ENCODE measurements at places on chromosomes 6 and 20.

DNA sequence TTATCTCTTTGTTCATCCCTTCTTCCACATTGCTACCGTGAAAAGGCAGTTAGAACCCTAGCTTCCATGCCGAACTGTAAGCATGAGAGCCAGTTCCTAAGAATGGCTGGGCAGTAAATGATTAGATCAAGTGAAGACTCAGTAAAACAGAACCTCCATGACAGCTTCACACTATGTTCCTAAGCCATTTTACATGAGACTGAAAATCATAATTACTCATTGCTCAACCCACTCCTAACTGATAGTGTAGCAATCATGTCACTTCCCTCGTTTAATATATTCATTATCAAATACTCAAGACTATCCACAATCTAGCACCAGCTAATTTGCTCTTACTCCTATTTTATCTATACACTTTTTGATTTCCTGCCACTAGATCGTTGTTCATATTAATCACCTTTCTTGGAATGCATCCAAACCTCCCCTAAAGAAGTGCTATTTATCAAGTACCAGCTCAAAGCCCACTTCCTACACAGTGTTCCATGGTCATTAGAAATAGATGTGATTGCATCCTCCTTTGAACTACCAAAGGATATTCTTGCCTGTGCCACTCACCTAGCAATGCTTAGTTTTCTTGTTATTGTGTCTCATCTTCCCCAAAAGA is 6.0 kb downstream of the TMEM30A start:
- no peak for DNase-seq

- no peak for DNase-seq
These were observed 69.6 kb upstream of the ZNF184 start for GRCh38 chr6:27542485-27542884.

GRCh38 chr6:126102358-126102757 is 116.0 kb downstream of the TRMT11 start:
- no peak for DNase-seq

DNA sequence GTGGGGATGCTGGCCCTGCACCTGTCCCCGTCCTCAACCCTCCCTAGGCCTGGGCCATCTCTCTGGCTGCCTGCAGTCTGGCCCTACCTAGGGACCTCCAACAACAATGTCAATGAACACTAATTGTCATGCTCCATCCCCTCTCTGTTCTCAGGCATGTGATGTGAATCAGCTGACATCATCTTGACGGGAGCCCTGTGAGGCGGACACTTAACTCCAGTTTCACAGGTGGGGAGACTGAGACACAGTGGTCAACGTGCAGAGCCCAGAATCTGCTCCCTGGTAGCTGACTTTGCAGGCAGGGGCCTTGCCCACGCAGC is 762 bp upstream of the TCEA2 start:
- DNase-seq, result no peak

GRCh38 chr20:14142171-14142570 is 146.9 kb downstream of the MACROD2 start:
- no peak for DNase-seq

DNA sequence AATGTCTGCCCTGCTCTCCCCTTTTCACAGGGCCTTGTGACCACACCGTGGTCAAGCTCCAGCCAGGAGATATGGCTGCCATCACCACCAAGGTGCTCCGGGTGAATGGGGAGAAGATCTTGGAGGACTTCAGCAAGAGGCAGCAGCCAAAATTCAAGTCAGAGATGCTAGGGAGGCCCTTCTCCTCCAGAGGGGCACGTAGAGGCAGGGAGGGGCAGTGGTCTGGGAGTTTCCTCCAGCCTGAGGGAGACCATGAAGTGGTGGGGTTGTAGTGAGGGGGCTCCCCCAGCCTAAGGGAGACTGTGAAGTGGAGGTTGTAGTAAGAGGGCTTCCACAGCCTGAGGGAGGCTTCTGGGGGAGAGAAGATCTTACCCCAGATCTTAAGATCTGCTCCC is 4.0 kb downstream of the DXO start:
- no peak for DNase-seq

DNA sequence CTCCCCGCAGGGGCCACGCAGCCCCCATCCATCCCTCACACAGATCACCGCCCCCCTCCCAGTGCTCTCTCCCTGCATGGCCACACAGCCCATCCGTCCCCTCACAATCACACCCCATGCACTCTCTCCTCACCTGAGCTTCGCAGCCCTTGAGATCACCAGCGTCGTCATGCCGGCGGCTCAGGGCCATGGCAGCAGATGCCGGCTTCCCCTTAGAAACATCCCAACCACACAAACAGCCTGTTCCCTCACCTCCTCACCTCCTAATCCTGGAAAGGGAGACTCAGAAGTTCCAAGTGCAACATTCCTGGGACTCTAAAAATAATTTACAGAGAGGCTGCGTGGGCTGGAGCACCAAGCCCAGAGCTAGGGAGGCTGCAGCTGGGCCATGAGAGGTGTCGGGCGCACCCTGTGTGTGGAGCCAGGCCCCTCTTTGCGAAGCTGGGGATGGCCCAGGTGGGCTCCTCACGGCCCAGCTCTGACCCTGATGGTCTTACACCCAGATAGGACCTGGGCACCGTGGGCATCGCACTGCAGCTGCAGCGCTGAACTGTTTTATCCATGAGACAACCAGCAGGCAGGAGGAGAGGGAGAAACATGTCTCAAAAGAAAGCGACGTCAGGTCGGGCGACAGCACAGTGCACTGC is 125.3 kb downstream of the DLL1 start:
- DNase-seq, result no peak

- no peak for DNase-seq
These were observed 119.8 kb upstream of the QKI start for GRCh38 chr6:163294734-163295133.

- no peak for DNase-seq
These were observed 309 bp upstream of the ABRACL start for GRCh38 chr6:139028215-139028657.

DNA sequence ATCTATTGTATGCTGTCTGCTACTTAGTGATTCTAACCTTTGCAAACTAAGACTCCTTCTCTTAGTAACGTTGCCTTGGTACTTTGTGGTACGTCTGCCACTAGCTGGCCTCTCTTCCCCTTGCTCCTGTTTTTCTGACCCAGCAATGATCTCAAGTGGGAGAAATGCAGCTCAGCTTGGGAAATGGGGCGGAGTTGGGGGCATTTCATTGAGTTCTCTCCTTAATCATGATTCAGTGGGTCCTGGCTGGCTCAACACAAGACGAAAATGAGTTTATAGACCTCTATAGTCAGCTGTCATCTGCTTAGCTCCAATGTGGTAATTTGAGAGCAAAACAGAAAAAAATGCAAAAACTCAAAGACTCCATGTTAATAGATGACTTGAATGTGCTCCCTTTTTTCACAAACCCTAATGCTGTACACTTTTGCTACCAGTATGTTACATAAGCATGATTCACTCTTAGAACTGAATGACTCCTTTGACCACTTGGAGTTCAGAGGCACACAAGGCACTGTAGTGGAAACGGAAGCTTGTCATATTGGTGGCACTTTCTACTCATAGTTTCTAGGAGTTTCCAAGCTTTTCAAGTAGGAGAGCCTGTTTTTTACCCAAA is 55.3 kb upstream of the SOX4 start:
- DNase-seq, result no peak

DNA sequence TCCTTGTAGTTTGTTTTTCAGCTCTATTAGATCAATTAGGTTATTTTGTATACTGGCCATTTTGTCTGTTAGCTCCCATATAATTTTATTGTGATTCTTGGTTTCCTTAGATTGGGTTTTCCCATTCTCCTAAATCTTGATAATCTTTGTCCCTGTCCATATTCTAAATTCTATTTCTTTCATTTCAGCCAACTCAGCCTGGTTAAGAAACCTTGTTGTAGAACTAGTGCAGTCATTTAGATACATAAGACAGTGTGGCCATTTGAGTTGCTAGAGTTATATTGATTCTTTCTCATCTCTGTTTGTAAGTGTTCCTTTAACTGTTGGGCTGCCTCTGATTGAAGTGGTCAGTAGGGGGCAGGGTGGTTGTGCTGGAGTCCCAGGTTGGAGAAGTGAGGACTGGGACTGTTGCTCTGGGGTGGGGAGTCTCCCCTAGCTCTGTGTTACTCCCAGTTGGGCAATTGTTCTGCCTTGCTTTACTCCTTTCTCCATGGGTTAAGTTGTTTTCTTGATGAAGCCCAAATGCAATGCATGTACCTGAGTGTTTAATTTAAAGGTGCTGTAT is 98.8 kb upstream of the NRN1 start:
- DNase-seq, result no peak

DNA sequence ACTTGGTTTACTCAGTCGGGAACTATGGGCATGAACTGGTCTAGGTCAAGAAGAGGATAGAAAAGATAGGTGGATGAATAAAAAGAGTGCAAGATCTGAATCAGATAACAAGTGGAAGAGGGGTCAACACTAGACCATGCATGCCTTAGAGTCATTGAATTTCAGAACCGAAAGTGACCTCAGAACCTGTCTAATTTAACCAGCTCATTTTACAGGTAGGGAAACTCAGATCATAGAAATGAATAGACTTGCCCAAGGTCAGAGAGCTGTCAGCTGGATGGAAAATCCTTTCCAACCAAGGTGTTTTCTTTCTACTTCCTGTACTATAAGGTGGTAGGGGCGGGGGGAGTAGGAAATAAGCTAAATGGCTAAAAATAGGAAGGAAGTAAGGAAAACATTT is 121.4 kb upstream of the ADGRF1 start:
- no peak for DNase-seq

GRCh38 chr20:37723668-37724067 is 29.8 kb downstream of the CTNNBL1 start:
- no peak for DNase-seq

DNA sequence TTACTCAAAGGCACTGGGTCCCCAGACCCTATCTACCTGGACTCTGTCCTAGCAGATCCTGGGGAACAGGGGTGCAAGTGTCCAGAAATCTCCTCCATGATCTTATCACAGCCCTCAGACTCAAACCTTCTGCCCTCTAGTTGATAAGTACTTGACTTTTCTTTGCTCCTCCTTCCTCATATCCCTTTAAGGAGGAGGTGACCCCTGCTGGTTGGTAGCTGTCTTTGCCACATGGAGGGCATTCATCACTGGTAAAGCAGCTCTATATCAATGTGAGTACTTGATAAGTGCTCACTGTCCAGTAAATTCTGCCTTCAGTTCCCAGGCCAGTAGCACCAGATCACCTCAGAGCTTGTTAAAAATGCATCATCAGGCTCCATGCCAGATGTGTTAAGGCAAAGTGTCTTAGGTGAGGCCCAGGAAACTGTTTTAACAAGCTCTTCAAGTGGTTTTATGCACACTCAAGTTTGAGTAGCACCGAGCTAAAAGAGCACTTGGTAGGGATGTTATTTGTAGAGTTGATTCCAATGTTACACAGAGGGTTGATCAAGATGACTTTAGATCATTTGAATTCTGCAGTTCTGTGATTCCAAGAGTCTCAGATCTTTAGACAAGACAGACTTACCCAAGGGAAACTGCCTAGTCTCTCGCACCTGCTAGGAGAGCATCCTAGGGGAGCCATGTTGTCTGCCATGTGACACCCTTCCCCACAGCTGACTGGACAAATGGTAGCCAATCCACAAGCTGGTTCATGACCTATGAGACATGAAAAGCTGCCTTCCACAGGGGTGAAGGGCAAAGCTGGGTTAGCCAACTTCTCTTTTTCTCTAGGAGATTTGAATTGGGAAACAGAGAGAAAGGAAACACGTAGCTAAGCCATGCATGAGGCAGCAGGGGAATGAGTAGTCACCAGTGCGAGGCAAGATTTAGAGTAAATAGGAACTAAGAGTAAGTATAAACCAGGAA is 18.6 kb downstream of the TREML2 start:
- DNase-seq, result peak; percentile 31

DNA sequence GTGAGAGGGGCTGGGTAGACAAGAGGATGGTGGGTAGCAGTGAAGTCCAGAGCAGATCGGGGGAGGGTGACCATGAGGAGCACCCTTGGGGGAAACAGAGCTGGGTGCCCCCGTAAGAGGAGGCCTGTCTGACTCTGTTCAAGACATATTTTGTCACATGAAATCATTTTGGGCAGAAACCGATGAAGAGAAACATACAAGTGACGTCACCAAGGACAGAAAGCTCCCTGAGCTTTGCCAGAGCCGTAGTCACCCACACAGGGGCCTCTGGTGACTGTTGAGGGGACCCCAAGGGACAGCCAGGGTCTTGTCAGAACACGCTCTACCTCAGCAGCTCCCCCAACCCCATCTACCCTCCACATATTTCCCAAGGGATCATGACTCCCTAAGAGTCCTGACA is 39.2 kb downstream of the GPR6 start:
- DNase-seq, result no peak

DNA sequence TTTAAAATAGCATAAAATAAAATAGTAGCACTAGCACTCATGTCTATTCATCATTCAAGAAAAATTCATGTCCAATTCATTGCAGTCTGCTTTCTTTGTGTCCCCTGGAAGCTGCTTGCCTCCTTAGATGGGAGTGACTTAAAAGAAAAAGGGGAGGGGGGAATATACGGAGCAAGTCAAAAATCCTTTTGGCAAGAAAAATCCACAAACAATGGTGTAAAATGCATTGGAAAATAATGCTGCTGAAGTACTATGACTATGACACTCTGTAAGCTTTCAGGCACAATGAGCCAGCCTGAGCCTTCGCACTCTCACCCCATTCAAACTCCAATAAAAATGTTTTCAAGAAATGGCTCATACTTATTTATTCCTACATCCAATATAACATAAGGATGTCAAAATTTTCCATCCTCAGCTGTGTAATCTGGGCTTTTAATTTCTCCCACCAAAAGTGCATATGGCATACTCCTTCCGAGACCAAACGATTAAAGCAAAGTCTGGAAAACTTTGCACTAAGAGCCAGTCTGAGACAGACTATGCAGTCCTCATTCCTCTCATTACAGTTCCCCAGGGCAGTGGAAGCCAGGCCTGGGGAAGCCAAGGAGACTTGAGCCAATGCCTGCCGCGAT is 790 bp downstream of the NEDD9 start:
- DNase-seq, result no peak

DNA sequence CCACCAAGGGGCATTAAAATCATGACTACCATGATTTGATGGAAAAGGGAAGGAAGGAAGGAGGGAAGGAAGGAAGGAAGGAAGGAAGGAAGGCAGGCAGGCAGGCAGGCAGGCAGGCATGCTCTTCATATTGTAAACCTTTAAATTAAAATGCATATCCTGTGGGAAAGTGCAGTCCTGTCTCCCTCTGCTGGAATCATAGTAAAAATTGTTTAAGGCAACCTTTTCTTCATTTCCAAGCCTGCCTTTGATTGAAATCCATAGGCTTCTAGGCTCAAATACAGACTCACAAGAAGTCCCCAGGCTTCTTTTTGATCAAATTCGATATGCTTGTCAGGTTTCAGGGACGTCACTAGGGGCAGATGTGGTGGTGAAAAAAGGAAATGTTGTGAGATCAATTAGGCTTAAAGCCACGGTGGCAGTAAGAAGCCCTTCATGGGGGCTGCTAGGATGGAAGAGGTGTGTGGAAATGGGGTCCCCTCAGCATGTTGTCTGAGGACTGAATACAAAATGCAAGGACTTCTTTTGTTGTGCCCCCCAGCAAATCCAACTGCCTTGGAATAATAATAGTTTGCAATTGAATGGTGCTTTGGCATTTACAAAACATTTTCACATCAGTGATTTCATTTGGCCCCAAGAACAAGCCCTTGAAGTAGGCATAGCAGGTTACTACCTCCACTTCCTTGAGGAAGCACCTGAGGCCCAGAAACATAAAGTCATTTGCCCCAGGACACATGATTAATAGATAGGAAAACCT is 25.6 kb upstream of the GABRR1 start:
- DNase-seq, result no peak

Data from stimulated activated naive B cell treated with anti-CD40 and anti-IgM and Interleukin-4, amounts not matched to agents 10 μg/mL and 1 μg/mL and 100 μg/mL, for 72 hours (primary cell).